ENCODE measurements at places on chromosomes 1 and 21. TPM values are rescaled to one million over a fixed set of nuclear protein-coding genes. Genes with fewer than 3 reads are reported as not detected.

GRCh38 chr1:55348356-55348755, 133.2 kb upstream of the USP24 start:
- H3K27ac ChIP-seq, result no peak overlapping the region
- H3K27me3 ChIP-seq, result peaks cover 6% of the 10 kb centered on the region
- no peak for DNase-seq

Gene ALPL
- 0.21 TPM for total RNA-seq

DNA sequence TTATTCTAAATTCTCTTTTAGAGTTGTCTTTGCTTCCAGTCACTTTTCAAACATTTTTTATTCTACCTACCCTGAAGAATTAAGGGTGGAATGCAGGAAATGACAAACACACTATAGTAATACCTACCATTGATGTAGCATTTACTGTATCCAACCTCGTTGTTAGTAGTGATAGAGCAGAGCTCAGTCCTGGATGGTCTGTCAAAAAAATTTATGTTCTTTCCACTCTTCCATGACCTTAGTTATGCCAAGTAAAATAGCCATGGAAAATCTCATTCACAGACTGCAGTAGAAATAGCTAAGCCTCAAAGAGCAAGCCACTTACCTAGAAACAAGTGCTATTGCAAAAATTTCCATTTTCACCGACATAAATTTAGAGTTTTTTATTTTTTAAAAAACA, 74.6 kb downstream of the CRB1 start:
- H3K36me3 ChIP-seq, result no peaks in the 10 kb centered on the region
- no peak for DNase-seq
- H3K27me3 ChIP-seq, result no peaks in the 10 kb centered on the region
- H3K27ac ChIP-seq, result no peak overlapping the region
- peaks cover 22% of the 10 kb centered on the region for H3K4me1 ChIP-seq

GRCh38 chr21:45882645-45883044, 98.9 kb upstream of the COL6A1 start:
- no peaks in the 10 kb centered on the region for H3K36me3 ChIP-seq
- DNase-seq, result no peak
- H3K4me3 ChIP-seq, result no peak overlapping the region

DNA sequence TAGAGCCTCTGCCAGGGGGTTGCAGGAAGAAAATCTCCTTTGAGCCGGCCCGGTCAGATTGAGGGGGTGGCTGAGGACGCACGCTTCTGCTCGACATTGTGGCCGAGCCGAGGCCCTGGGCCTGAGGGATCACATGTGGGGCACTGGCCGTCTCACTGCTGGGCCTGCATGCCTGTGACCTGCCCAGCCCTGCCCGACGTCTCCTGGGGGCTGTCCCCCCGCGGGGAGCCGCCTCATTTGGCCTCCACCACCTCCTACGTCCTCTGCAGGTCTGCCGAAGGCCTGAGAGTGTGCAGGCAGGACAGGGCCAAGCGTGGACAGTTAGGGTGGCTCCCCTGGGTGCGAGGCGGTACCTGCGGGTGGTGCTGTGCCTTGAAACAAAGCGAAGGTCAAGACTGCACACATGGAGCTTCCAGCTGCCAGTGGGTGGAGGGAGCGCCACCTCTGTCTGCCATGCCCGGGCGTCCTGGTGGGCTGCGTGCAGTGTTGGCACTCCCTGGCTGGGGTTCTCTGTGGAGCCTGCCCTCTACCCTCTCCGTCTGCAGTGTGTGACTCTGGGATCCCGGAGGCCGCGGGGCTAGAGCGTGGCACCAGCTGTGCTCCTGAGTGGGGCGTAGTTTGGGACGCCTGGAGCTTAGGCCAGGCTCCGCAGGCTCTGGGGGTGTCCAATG, 51.7 kb downstream of the PCNT start:
- no peak overlapping the region for H3K4me3 ChIP-seq
- no peaks in the 10 kb centered on the region for H3K27me3 ChIP-seq
- peaks cover 39% of the 10 kb centered on the region for H3K36me3 ChIP-seq
- H3K27ac ChIP-seq, result no peak overlapping the region

DNA sequence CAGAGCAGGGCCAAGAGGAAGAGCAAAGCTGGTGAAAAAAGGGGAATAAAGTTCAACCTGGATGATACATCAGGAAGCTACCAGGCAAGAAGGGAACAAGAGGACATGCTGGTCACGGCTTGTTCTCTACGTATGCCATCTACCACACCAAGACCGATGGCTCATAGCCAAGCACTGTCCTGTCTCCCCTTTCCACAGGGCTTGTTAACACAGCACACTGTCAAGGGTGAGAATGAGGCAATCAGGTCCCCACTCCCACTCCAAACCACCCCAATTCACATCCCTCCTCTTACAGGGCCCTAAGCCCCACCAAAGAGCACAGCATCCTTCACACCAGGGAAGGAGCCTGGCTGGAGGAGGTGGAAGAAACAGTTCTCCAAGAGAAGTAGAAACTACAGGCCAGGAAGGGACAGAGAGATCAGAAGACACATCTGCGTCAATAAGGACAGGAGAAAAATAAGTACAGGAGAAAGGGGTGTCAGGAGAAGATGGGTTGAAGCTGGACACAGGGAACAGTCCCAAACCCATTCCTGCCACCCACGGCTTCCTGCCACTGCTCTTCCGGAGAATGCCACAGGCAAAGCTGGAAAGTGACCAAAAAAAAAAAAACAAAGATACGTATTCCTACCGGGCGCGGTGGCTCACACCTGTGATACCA, 923 bp upstream of the SHC1 start:
- no peak overlapping the region for H3K27ac ChIP-seq
- H3K4me1 ChIP-seq, result peaks cover 29% of the 10 kb centered on the region
- H3K27me3 ChIP-seq, result peaks cover 7% of the 10 kb centered on the region
- DNase-seq, result no peak

GRCh38 chr1:211532088-211532444, 40.1 kb upstream of the RD3 start:
- no peak overlapping the region for H3K27ac ChIP-seq
- no peaks in the 10 kb centered on the region for H3K36me3 ChIP-seq
- no peak for DNase-seq
- H3K27me3 ChIP-seq, result peaks cover 27% of the 10 kb centered on the region
- H3K4me3 ChIP-seq, result no peak overlapping the region

Gene CDC7
- 7.2 TPM for total RNA-seq

DNA sequence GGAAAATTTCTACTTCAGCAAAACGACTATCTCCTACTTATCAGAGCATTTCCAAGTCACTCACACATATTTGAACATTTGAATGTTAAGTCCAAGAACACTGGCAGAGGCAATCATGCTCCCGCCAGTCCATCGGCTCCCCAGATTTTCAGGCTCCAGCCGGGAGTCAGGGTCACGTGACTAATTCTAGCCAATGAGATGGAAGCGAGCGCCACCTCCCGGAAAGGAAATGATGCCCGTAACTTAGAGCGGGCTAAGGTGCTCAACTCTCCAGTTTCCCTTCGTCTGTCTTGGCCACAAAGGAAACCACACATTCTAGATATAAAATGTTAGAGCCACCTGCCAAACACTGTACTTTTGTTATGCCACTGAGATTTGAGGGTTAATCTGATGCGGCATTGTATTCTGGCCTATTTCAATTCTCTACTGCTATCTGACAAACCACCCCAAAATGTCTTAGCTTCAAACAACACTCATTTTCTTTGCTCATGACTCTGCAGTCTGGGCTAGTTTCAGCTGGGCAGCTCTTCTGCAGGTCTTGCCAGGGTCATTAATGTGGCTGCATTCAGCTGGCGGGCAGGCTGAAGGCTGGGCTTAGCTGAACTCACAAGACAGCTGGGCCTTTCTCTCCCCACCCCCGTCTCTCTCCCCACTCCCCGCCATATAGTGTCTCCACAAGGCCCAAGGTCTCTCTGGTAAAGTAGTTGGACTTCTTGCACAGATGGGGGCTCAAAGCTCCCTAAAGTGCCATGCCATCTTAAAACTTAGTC, 16.5 kb upstream of the LHX4 start:
- H3K4me1 ChIP-seq, result peaks cover 14% of the 10 kb centered on the region
- peak overlapping the region; percentile 47 for H3K4me3 ChIP-seq
- H3K27ac ChIP-seq, result no peak overlapping the region
- H3K36me3 ChIP-seq, result no peaks in the 10 kb centered on the region
- peaks cover 6% of the 10 kb centered on the region for H3K27me3 ChIP-seq
- no peak for DNase-seq

GRCh38 chr1:159088546-159089183, 12.1 kb upstream of the AIM2 start:
- H3K27me3 ChIP-seq, result no peaks in the 10 kb centered on the region
- no peak for DNase-seq
- H3K4me3 ChIP-seq, result peak overlapping the region; percentile 43
- H3K4me1 ChIP-seq, result peaks cover 57% of the 10 kb centered on the region
- peak overlapping the region; percentile 71 for H3K27ac ChIP-seq

DNA sequence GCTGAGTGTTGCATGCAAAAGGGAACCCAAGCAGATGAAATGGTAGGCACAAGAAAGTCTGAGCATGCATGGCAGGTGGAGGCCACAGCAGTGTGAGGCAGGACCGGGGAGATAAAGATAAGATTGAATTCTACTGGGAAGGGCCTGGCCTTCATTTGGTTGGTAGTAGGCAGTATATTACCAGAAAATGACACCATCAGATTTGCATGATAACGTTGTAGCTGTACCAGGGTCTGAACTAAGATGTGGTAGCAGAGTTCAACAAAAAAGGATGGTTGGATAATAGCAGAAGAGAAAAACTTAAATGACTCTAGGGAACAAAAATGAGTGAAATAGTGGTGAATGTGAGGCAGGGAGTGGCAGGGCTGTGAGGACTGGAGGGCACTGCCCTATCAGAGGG, 75.6 kb upstream of the DNAJC6 start:
- no peak for DNase-seq
- H3K4me3 ChIP-seq, result no peak overlapping the region
- H3K27ac ChIP-seq, result no peak overlapping the region
- no peaks in the 10 kb centered on the region for H3K4me1 ChIP-seq

- no peak overlapping the region for H3K4me3 ChIP-seq
- DNase-seq, result no peak
- H3K27me3 ChIP-seq, result no peaks in the 10 kb centered on the region
- peaks cover 6% of the 10 kb centered on the region for H3K36me3 ChIP-seq
These were observed 258.8 kb upstream of the NCAM2 start for GRCh38 chr21:20739421-20739820.

GRCh38 chr1:117708323-117709248, 102.7 kb downstream of the TENT5C start:
- no peak overlapping the region for H3K4me3 ChIP-seq
- no peak for DNase-seq
- no peaks in the 10 kb centered on the region for H3K36me3 ChIP-seq
- H3K4me1 ChIP-seq, result no peaks in the 10 kb centered on the region

DNA sequence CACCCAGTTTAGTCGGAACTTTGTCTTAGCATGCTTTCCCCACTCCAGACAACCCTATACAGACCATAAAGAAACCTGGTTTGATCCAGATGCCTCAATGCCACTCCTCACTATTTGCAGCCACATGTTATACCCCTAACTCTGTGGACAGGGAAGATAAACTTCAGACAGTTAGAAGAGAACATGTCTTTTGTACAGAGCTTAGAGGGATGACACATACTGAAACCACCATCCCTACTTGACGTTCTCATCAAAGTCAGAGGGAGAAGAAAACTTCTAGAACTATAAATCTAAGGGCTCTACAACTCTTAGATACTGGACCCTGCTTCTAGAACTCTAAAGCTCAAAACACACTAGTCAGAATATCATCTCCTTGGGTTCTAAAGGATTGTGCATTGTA, 3.7 kb downstream of the SYT6 start:
- H3K27ac ChIP-seq, result no peak overlapping the region

Gene LMX1A
- not detected for total RNA-seq

Measured in HFFc6 (cell line).